GOT3 (cell line): ENCODE measurements at places on chromosomes 7 and 10.

DNA sequence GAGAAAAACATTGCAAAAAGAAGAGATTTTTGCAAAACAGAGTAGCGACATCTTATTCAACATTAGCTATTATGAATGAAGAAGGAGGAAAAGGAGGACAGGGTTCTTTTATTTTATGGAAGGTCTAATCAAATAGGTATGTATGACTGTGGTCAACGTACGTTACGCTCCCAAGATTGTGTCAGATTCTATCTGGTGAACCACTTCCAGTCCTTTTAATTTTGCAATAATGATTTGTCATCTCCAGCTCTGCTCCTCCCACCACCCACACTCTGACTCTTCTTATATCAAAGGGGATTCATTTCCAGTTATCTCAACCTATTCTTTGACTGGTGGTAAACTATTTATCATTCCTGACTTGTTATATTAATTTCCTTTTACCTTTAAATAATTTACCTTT, 259.9 kb downstream of the CACNA2D1 start:
- no peak for DNase-seq

GRCh38 chr10:44261296-44261695, 123.6 kb downstream of the CXCL12 start:
- no peak for DNase-seq

GRCh38 chr7:75823198-75823910, 9.7 kb upstream of the CCL24 start:
- DNase-seq, result no peak

DNA sequence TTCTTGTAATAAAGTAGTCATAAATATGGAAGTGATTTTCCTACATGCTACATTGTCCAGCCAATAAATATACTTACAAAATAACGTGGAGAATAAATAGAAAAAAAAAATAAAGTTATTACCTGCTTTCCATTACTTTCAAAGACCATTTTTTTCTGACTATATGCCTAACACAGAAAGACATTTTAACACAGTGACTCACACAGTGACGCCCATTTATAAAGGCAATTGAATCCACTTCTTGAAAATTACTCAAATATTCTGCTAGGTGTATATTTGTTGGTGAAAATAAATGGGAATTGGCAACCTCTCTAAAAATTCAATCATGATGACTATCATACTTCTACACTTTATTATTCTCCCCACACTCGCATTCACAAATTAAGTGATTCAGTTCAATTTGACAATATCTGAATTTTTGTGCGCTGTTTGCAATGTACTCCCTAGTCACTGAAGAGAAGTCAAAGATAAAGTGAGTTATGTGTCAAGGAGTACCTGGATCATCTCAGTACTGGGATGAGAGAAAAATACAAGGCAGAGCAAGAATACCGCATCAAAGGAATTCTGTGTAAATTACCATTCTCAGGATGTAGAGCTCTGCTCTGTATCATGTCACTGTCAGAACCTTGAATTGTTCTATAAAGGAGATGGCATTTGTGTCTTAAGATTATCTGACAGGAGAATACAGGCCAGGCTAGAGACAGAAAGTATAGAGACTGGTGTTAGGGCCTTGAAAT, 642.7 kb downstream of the IPMK start:
- no peak for DNase-seq

- no peak for DNase-seq
These were observed 121.9 kb downstream of the PTPRZ1 start for GRCh38 chr7:121994625-121995410.

- DNase-seq, result no peak
These were observed 19.9 kb downstream of the TCAF1 start for GRCh38 chr7:143882020-143882603.

DNA sequence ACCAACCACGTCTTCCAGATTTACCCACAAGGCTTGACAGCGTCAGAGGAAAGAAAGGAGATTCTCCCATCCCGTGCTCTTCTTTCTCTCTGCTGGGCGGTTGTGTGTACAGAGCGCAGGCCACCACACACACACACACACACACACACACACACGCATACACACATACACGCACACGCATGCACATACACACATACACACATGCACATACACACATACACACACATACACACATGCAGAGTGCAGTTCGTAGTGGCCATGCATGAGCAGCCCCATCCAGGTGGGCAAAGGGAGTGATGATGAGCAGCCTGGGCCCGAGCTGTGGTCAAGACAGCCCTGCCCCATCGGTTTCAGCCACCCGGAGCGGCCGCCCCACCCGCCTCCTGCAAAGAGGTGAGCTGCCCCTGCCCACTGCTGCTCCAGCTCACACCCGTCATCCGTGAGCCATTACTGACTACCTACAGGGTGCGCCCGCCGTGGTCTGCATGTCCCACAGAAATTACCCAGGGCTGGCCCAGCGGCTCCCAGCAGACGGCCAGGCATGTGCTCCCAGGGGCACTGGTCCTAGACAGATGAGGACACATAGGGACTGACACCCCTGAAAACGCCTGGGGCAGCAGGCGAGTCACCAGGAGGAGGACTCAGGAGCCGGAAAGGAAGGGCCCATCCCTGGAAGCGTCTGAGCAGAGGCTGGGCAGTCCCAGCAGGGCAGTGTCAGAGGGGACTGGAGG, 69.6 kb downstream of the ASB13 start:
- no peak for DNase-seq

- DNase-seq, result no peak
These were observed 38.6 kb downstream of the MRC1 start for GRCh38 chr10:17847585-17848296.

GRCh38 chr10:73894245-73894971, 16.5 kb upstream of the PLAU start:
- DNase-seq, result no peak

- no peak for DNase-seq
These were observed 32.2 kb downstream of the LRRC72 start for GRCh38 chr7:16558761-16559302.

DNA sequence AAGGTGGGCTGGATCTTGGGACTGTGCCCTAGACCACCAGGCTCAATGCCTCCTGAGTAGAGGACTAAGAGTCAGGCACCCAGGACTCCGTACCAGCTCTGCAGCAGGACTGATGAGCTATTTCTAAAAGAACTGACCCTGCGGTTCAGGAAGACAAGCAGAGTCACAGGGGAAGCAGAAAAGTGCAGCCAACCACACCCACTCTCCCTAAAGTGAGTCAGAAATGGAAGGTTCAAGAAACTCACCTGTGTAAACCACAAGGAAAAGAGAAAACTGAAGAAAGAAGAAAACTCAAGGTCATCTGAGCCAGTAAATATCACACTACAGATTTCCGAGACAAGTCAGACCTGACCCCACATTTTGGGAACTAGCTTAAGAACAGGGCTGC, 2.5 kb downstream of the PARP12 start:
- no peak for DNase-seq

- no peak for DNase-seq
These were observed 27.5 kb downstream of the STRA8 start for GRCh38 chr7:135260930-135261721.

GRCh38 chr10:123580426-123580825, 85.7 kb upstream of the GPR26 start:
- no peak for DNase-seq

DNA sequence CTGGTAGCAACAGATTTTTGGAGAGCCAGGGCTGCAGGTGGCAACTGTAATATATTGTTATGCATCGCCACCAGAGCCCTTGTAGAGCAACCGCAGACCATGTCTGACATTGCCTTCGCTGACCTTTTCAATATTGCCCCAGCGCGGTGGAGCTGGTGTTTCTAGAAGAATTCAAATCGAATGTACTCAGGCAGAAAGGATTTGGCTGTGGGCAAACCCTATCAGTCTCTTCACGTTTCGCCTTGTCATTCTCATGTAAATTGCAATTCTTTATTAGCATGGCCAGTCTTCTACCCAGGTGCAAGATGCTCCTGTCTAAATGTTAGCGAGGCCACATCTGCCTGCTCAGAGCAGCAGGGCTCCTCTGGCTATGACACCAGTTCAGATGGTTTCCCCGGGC, 490.2 kb upstream of the AUTS2 start:
- DNase-seq, result no peak

DNA sequence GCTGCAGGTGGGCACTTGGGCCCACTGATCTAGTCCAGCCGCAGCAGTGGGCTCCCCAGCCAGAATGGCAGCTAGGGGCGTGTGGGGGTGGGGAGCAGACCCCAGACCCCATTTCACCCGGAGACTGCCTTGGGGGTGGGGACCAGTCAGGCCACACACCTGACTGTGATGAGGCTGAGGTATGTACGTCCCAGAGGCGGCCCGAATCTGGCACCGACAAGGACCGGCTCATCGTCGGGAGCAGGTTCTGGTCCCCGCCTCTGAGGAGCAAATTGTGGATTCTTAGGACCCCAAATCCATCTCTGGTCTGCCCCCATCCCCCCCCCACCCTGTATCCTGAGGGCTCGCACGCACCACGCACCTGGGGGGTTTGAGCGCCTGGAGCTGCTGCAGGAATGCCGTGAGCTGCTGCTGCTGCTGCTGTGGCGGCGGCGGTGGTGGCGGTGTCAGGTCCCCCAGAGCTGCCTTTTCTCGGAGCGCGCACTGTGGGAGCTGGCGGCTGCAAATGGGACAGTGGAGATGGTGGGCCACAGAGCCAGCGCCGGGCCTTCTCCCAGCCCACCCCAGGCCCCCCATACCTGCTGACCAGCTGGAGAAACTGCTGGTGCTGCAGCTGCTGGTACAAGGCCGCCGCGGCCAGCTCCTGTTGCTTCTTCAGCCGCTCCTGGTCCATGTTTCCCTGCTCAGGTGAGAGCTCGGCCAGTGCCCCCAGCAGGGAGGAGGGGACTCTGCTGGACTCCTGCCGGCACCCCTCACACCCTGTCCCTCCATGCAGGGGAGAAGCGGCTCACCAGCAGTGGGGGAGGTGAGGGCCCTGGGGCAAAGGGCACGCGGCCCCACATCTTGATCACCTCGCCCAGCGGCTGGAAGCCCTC, 10.2 kb downstream of the GIGYF1 start:
- DNase-seq, result no peak

DNA sequence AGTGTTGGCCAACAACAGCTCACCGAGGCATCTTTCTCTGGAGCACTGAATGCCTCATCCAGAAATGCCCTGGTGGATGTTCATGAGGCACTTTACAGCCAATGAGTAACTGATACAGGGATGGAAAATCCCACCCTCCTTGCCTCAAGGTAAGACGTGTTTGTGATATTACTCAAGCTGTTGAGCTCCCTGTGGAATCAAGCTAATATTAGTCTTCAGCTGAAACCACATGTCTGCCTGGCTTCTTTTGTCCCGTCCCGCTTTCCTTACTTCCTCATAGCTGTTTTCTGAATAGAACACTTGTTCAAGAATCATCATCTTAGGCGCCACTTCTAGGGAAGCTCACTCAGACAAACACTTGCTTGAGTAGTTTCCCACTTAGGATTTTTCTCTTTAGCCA, 422.4 kb downstream of the INHBA start:
- no peak for DNase-seq

GRCh38 chr7:102103027-102103372, 183.7 kb upstream of the SH2B2 start:
- no peak for DNase-seq

GRCh38 chr10:85262992-85263391, 934.6 kb downstream of the CCSER2 start:
- no peak for DNase-seq

DNA sequence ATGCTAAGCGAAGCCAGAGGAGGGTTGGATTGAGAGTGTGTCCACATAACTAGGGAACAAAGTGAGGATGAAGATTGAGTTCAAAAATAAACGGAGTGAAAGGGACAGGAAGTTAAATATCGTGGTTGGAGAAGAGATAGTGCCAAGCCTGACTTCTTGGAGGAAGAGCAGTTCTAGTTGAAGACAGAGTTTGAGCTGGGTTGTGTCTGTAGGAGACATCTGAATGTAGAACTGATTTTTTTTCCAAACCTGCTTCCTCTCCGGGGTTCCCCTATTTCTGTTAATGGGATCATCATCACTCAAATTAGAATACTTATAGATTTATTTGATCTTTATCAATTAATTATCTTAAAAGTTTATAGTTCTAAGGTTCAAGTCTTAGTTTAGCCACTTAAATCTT, 35.6 kb downstream of the SP4 start:
- DNase-seq, result no peak

- no peak for DNase-seq
These were observed 214.1 kb downstream of the TMEM178B start for GRCh38 chr7:141287936-141288335.

GRCh38 chr10:131662851-131663250, 238.0 kb upstream of the PPP2R2D start:
- DNase-seq, result no peak

DNA sequence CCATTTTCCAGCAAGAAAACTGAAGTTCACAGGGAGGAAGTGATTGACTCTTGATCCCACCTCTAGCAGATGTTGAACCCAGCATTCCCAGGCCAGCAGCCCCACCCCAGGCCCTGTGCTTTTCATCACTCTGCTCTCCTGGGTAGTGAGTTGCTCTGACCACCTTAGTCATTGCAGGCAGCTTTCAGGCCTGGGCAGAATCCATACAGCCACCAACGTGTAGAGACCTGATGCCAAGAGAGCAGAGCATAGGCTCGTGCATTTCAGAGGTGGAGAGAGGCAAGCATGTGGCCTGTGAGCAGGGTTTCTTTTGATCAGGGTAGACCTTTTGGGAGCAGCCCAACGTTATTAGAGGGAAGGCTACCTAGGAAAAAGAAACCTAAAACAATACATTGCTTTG, 334.6 kb downstream of the PTEN start:
- no peak for DNase-seq

GRCh38 chr7:3917436-3917835, 616.4 kb downstream of the SDK1 start:
- DNase-seq, result no peak

DNA sequence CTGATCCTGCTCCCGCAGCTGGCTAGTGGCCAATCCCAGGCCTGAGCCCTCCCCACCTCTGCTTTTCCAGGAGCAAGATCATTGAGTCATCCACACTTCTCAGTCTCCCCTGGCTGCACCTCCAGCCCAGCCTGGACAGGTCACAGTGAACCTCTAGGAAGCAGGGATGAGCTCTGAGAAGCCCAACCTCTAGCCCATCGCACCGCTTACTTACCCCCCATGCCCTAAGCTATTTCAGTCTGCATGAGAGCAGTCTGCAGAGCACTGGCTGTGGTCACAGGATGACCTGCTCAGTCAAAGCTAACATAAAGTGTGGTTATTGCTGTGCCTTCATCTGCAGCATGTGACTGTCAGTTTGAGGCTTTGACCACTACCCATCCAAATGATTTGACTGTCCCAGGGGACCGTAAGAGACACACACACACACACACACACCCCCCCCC, 129.2 kb downstream of the SORBS1 start:
- DNase-seq, result no peak

DNA sequence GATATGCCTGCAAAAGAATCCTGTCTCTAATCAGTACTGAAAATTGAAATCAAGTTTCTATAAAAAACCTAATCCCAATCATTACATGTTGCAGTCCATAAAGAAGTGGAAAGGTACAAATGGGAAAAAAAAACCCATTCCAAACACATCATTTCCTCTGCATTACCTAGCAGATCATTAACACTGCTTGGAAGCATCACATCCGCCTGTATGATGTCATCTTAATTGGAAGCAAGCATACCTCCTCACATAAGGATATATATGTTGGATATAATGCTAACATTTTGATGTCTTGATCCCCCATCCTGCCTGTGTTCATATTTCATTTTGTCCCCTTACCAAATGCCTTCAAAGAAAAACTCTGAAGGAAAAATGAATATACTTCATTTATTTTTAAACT, 241.3 kb upstream of the AOAH start:
- DNase-seq, result no peak
